ENCODE measurements at places on chromosomes 3 and 15. TPM values are rescaled to one million over a fixed set of nuclear protein-coding genes. Genes with fewer than 3 reads are reported as not detected.
A peak's percentile ranks its signal among the peaks of the same experiment; 100 is the strongest.

DNA sequence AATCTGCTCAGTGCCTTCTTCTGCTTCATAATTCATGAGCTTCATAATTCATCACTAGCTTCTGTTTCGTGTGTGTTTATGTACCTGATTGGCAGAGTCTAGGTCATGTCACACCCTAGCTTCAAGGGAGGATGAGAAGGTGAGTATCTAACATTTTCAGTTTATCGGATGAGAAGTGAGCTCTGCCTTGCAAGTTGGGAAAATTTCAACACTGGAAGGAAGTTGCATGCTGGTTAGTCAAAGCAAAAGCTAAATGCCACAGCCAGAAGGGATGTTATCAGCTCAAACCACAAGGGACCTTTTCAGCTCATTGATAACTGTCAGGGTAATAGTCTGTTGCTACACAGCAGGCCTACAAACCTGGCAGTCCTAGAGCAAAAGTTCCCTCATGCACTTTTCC is 7.3 kb upstream of the TNFSF10 start:
- peak; percentile 50 for DNase-seq

GRCh38 chr3:27719314-27720003 is 2.7 kb downstream of the EOMES start:
- no peak for DNase-seq

GRCh38 chr3:35549690-35550089 is 89.6 kb upstream of the ARPP21 start:
- DNase-seq = no peak

DNA sequence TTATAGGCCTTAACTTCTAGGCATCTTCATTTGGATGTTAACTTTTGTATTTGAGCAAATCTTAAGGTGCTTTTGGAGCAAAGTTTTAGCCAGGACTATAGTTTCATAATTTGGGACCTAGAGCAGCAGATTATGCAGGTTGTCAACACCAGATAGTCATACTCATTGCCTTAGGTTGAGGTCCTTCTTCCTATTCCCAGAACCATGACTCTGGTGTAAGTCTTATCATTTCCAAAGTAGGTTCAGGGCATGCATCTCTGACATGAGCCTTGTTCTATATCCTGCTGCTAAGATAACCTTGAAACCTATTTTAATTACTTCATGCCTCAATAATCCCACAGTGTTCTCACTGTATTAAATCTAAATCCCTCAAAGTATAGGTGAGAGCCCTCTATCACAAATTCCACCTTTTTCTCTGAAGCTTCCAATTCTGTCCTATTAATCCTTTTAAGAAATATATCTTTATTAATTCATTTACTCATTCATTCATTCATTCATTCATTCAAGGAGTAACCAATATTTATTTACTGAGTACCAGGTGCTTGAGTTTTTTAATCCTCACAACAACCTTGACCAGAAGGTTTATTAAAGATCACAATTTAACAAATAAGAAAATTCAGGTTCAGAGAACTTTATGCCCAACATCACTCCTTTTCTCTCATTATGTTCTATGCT is 2.7 kb upstream of the FNDC3B start:
- no peak for DNase-seq

GRCh38 chr15:59259137-59259943 is 52.7 kb downstream of the LDHAL6B start:
- no peak for DNase-seq

DNA sequence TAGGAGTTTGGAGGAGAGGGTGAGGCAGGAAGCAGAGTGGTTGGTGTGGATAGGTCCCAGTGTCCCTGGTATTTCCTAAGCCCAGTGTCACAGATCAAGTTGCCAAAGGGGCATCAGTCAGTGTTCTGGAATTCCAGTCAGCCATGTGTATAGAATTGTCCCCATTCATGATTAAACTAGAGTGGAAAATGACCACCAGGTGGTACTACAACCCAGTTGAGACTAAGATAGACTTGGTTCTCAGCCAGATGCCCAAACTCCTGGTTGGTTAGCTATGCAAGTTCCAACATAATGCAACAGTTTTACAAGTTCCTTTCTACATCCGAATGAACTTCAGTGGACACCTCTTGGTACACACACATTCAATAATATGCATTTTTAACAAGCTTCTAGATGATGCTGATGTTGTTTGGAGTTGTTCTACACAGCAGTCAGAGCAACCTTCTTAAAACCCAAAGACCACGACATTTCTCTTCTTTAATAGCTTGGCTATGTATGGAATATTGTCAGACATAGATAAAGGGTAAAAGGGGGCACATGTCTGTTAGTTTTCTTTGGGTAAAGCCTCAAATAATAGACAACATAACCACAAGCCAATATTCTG is 8.4 kb upstream of the ATR start:
- no peak for DNase-seq

GRCh38 chr3:171774521-171774920 is 35.8 kb downstream of the PLD1 start:
- DNase-seq = no peak

DNA sequence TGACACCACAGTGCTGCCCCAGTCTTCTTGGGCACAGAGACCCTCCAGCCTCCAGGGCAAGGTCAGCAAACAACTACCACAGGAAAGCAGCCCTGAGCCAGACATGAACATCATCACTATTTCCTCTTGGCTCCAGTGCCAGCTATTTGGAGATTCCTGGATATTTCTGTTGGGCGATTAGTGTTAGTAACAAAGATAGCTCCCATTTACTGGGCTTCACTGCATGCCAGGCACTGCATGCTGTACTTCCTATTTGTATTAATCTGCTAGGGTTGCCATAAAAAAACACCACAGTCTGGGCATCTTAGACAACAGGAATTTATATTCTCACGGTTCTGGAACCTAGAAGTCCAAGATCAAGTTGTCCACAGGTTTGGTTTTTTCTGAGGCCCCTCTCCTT is 255.1 kb upstream of the STT3B start:
- no peak for DNase-seq

- no peak for DNase-seq
Observed at GRCh38 chr15:68428431-68428940, 3.5 kb downstream of the ITGA11 start.

- DNase-seq = no peak
Observed at GRCh38 chr3:14166877-14167603, 11.4 kb downstream of the XPC start.

DNA sequence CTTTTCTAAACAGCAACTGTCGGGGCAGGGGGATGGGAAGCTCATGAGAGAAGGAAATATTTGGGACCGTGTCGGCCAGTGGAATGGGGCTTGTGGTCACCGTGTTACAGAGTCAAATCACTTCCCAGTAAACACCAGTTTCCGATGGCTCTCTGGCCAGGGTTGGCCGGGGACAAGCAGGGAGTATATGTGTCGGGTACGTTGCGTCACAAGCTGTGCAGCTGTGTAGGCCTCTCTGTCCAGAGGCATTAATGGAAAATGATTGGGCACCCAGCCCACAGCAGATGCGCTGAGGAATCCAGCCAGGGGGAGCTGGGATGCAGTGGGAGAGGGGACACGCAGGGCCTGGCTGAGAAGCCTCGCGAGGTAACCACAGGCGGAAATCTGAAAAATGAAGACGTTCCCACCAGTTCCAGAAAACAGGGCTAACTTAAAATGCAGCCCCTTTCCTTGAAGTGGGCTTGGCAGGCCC is 15.8 kb upstream of the ALDH1A3 start:
- no peak for DNase-seq

CP gene
- total RNA-seq = not detected

CPNE4 gene
- not detected for total RNA-seq

CELF6 gene
- 0.16 TPM for total RNA-seq

GOLGA6L2 gene
- total RNA-seq = not detected

FGD5 gene
- total RNA-seq = not detected

PLSCR2 gene
- not detected for total RNA-seq

SYNPR gene
- total RNA-seq = not detected

TRH gene
- total RNA-seq = not detected
